CD4-positive, alpha-beta T cell treated with Interleukin-15 for 4 hours (primary cell): ENCODE measurements at places on chromosomes 12 and 14.

DNA sequence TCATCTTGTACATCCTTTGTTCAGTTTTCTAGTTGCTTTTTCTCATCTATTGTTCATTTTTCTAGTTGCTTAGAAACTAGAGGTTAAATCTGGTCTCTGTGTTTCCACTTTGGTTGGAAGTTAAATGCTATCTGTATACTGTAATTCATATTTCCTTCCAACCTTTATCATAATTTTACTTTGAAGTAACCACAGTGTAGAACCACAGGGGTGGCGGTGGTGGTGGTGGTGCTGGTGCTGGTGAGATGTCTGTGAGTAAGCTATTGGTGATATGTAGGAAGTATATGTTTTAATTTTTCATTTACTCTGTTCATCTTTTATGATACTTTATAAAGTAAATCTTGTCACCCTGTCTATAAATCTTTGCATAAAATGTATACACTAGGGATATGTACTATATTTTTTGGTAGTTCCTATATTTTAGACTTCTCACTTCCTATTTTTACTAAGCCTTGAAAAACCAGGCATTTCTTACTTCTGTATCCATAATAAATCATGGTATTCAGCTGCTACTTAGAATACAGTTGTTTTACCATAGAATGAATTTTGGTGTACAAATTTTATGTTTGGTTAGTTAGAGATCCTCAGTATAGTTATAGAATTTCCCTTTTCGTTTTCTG is 31.9 kb downstream of the CCDC91 start:
- peak; percentile 78 for DNase-seq

DNA sequence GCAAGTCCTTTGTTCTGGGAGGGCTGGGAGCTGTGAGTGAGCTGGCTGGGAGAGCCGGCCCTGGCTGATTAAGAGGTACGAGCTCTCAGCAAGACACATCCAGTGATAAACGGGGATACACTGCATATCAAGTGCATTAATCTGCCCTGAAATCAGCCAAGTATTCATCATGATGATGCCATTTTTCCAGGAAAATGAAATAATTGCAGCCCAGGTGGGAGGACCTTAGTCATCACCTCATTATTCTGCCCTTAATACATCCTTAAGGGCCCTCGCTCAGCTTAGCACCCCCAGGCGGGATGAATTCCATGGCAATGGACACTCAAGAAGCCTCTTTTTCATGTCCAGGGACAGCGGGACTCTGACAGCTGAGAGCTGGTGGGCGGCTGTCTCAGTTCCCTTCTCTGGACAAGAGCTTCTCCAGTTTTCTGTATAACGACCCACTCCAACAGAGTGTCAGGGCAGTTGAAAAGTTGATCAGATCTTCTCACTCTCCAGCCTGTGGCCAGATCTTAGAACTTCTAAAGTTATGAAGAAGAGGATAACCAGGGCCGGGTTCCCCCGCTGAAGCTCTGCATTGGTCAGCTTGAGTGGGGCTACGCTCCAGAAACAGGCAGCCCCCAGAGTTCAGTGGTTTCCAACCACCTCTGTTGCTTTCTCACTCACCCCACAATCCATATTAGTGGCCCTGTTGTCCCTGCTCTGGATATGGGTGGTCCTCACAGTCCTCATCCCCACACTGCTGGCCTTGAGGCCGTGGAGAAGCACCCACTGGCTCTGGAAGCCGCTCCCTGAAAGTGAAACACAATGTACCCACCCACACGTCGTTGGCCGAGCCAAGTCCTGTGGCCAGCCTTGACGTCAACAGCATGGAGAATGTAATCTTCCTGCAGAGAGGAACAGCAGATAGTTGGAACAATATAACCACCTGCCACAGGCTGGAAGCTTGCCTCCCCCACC is 306.2 kb upstream of the DIO3 start:
- no peak for DNase-seq

GRCh38 chr12:27143256-27144069 is 61.1 kb upstream of the C12orf71 start:
- DNase-seq: no peak

DNA sequence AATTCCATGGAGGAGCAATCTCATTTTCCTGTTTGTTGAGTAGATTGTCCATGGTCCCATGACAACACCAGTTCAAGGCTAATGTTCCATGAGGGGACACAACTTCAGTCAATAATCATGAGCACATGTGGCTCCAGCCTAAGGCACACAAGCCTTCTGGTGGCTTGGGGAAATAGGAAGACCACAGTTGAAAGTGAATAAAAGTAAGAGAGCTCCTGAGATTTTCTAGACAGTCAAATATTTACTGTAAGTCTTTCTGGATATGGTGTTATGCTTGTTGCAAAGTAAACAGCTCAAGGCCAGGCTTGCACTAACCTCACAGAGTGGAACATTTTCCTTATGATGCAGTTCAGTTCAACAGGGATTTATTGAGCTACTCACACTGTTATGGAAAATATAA is 206.9 kb upstream of the SLC38A2 start:
- no peak for DNase-seq

DNA sequence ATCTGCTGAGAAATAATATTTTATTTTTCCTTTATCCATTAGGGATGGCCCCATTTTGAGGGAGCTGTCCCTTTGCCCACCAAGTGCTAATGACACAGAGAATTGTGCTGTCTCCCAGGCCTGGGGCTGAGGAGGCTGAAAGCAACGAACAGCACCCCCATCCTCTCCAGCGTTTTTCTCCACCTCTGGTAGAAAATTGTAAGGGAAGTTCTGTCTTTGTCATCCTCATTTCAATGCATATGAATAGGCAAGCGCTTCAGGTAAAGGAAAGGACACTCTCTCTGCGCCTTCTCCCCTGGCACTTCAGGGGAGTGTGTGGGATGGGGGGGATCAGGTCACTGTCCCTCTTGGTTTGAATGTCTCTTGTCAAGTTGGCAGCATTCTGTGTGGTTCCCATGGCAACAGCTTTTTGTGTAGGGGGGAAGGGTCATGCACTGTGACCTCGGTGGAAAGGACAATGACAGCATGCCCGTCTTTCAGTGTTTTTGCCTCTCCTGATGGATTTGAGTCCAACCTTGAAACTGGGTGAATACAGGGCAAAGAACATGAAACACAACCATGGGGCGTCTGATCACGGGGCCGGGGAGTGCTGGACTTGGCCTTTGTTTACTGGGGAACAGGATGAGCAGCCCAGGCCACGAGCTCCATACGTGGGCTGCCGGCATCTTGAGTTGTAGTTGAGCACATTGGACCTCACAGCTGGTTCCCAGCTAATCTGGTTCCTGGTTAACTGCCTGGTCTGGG is 230.2 kb downstream of the VRK1 start:
- no peak for DNase-seq

- DNase-seq: no peak
These were observed 175.9 kb upstream of the C14orf180 start for GRCh38 chr14:104403421-104404220.

DNA sequence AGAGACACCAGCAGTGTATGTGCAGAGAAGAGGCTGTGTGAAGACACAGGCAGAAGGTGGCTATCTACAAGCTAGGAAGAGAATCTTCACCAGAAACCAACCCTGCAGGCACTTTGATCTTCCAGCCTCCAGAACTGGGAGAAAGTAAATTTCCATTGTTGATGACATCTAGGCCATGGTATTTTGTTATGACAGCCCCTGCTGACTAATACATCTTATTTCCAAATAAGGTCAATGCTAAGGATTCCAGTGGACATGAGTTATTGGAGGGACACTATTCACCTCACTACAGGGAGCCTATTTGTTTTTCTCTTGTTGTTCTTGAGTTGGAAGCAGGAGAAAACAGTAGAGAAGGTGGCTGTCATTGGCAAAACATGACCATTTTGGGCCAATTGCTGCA is 88.5 kb upstream of the RIN3 start:
- no peak for DNase-seq

DNA sequence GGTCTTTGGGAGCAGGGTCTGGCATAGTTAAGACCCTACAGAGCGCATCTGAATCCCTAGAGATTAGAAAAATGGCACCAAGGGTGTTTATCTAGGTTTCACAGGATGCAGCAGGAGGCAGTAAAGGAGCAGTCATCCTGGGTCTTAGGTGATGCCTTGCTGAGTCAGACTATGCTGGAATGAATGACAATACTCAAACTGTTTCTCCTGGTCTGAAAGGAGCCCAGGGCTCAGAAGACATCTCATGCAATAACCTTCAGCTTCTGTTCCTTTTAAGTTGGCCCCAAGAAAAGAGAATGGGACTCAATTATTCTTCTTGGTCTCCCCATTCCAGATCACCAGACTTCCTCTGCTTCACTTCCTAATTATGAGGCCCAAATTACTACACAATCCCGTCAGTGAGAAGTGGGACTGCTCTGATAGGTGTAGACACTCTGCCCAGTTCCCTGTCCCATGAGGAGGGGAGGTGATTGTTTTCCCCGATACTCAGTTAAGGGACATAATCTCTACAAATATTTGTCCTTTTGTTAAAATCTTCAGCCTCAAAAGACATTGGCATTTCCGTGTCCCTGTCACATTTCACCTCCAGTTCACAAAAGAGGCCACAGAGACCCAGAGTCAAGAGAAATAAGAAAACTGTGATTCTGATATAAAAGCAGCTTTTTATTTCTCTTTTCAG is 14.8 kb upstream of the APOF start:
- DNase-seq: no peak

DNA sequence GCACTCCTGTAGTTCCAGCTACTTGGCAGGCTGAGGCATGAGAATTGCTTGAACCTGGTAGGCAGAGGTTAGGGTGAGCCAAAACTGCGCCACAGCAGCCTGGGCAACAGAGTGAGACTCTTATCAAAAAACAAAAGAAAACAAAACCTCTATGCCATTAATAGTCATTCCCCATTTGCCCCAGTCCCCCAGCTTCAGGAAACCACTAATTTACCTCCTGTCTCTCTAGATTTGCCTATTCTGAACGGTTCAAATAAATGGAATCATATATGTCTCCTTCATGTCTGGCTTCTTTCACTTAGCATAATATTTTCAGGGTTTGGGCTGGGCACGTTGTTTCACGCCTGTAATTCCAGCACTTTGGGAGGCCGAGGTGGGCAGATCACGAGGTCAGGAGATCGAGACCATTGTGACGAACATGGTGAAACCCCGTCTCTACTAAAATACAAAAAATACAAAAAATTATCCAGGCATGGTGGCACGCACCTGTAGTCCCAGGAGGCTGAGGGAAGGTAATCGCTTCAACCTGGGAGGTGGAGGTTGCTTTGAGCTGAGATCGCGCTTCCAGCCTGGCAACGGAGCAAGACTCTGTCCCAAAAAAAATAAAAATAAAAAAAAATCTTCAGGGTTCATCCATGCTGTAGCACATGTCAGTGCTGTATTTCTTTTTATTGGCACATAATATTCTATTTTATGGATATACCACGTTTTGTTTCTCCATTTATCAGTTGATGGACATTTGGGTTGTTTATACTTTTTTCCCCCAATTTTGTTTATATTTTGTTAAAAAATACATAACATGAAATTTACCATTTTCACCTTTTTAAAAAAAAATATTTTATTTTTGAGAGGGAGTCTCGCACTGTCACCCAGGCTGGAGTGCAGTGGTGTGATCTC is 31.9 kb downstream of the KNTC1 start:
- DNase-seq: no peak

DNA sequence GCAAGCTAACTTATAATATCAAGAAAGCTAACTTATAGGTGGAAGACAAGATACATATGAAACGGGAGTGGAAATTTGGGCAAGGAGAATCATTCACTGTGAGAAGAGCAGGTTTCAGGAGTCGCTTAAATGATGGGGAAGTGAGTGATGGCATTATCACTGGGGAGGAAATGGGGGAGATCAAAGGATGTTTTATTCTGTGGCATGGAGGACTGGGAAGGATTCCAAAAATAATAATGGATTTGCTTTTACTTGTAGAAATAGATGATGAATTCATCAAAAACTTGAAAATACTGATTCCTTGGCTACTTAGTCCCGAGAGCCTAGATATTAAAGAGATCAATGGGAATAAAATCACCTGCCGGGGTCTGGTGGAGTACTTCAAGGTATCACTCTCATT is 47.8 kb downstream of the SAV1 start:
- no peak for DNase-seq

DNA sequence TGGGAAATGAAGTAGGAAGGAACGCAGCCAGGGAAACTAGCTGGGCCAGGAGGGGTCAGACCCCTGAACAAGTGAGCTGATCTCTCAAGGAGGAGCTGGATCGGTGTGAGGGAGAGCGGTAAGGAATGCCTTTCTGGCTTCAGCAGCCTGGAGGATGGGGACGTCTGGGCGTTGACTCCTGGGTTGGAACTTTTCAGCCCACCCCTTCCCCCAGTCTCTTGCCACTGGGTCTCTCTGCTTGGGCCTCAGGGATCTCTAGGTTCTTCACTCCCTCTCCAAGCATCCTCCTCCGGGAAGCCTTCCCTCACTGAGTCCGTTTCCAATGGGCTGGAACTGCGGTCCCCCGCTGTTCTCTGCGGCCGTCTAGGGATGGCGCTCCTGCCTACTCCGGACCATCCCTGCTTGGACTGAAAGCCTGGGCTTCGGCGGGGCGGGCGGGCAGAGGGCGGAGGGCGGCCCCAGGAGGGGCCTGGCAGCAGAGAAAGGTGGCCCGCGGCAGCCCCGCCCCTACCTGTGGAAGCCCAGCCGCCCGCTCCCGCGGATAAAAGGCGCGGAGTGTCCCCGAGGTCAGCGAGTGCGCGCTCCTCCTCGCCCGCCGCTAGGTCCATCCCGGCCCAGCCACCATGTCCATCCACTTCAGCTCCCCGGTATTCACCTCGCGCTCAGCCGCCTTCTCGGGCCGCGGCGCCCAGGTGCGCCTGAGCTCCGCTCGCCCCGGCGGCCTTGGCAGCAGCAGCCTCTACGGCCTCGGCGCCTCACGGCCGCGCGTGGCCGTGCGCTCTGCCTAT is at the start of gene KRT7:
KRT7 (plus strand) TSS at position 570 of the 788 bp plus-strand sequence; CDS start at position 624, 54 bp downstream.
- DNase-seq: no peak

DNA sequence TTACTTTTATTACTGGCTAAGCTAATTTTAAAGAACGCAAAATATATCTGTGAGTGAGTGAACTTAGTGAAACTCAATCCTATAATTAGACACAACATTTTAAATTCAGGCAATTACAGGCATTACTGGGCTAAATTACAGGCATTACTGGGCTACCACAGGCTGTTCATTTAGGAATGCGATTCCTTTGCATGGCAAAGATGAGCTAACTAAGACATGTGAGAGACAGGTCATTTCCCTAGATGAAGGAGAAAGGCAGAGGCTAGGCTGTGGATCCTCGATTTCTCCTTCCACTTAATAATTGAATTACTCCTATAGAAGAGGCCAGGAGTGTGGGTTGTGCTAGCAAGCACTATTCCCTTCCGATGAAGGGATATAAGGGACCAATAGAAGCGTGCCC is 429.4 kb upstream of the LMO3 start:
- no peak for DNase-seq

DNA sequence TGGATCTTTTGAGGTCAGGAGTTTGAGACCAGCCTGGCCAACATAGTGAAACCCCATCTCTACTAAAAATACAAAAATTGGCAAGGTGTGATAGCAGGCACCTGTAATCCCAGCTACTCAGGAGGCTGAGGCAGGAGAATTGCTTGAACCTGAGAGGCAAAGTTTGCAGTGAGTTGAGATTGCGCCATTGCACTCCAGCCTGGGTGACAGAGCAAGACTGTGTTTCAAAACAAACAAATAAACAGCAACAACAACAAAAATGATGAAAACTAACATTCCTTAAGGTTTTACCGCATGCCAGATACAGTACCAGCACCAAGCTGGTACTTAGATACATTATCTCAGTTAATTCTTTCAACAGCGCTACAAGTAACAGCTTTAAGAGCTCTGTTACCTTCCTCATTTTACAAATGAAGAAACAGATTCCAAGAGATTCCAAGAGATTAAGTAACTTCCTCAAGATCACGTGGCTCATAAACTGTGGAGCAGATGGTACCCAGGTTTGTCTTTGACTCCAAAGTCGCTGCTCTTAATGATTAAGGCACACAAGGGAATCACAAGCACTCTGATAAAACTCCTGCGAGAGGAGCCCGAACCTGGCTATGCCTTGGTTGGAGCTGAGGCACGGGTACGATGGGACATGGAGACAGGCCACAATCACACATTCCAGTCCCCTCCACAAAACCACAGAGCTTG is 17.7 kb upstream of the PLEK2 start:
- no peak for DNase-seq
